Hindlimb muscle (tissue), 1 donor: ENCODE measurements at places on chromosomes 4 and X. TPM values are rescaled to one million over a fixed set of nuclear protein-coding genes. Genes with fewer than 3 reads are reported as not detected.

The MTNR1A gene
- polyA plus RNA-seq = not detected

The NMU gene
- 1.2 TPM for polyA plus RNA-seq

DNA sequence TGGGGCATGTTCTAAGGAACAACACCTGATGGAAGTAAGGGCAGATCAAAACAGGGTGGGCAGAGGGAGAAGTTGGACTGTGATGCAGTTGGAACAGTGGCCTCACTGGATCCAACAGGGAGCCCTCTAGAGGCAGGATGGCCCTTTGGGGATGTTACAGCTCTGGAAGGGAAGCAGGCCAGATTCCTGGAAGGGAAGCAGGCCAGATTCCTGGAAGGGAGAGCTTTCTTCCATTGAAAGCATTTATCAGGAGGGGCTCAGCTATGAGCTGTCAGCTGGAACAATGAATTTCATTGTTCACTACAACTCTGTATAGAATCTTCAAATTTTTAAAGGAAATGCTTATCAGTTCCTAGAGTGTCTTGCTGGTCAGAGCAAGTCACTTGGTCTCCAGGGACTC is 17.7 kb downstream of the IL15 start:
- no peak for DNase-seq

- DNase-seq = no peak
Measured at GRCh38 chr4:168623484-168623883, 126.6 kb downstream of the PALLD start.

- DNase-seq = no peak
Measured at GRCh38 chr4:28177641-28178040, 1317.0 kb downstream of the STIM2 start.
